Urinary bladder (tissue), 4 donors: ENCODE measurements at places on chromosomes 16 and 17.

DNA sequence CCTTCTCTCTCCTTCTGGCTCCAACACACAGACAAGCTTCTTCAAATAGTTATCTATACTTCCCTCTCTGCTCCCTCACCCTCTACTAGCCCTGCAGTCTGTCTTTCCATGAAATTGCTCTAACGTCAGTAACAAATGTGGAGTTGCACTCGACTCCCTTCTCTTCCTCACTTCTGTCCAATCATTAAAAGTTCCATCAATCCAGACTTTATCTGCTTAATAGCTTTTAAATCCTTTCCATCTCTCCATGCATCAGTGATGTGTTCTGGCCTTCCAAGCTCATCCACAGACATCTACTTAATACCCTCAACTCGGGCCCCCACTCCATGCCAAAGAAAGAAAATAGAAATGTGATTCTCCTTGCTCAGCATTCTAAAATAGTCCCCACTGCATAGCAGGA is 422.1 kb upstream of the CDH5 start:
- no peak for DNase-seq

DNA sequence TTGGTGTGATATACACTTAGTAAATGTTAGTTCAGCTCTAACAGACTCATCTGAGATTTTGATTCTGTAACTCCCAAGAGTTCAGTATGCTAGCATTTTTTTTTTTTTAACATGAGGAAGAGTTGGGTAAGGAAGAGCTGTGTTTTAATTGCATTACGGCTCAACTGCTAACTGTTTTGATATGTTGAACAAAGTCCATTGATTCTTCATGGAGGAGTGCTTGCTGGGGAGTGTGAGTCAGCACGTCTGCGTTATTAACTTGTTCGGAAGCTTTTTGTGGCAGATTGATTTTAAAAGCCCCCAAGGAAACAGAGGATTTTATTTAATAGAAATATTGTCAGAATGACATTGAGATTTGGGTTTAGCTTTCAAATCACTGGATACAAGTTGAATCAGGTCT is 45.8 kb downstream of the PITPNC1 start:
- DNase-seq: no peak

DNA sequence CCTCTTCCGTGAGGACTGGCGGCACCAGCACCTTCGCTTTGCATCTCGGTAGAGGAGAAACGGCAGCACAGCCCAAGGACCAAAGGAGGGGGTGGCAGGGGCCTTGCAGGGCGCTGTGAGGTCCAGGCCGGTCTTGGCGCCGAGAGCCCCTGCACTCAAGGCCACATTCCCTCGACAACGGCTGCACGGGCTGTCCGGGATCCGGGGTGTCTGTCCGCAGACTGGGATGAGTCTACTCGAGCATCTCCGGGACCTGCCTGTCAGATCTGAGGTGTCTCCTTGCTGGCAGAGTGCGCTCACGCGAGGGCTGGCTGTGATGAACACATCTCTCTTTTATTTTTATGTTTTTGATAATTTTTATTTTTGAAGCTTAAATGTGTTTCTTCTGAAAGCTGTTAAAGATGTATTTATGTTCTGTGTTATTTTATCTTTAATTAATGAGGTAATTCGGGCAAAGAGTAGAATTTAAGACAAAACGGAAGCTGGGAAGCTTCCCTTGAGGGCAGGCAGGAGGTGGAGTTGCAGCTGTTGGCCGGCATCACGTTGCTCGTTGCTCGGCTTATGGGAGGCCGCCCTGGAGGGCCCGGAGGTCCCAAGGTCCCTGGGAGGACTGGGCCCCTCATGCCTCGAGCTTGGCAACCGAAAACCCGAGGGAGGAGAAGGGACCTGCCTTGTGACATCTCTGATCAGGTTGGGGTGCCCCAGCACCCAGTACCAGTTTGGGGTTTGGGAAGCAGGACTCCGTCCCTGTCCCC is 4.3 kb downstream of the SOX8 start:
- no peak for DNase-seq

- no peak for DNase-seq
Observed at GRCh38 chr17:58764373-58764772, 8.7 kb downstream of the PPM1E start.

GRCh38 chr16:83343935-83344366 is 463.8 kb upstream of the HSBP1 start:
- no peak for DNase-seq

GRCh38 chr17:14307560-14308024 is 6.7 kb downstream of the HS3ST3B1 start:
- DNase-seq: no peak

DNA sequence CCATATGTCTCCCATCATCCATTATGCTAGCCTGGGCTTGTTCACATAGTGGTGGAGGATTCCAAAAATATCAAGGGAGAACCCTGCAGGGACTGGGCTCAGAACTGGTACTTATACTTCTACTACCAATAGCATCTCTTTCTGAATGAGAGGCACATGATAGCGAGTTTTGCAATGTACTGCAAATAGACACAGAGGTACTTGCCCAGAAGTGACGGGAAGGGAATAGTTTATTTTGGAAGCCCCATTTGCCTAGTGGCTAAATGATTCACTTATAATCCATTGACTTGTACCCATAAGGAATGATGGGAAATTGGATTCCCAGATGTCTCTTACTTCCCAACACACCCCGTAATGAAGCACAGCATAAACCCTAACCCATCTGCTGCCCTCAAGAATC is 124.8 kb upstream of the ERCC4 start:
- DNase-seq: no peak
